ENCODE measurements at places on chromosomes 13 and 19.
A peak's percentile ranks its signal among the peaks of the same experiment; 100 is the strongest.

DNA sequence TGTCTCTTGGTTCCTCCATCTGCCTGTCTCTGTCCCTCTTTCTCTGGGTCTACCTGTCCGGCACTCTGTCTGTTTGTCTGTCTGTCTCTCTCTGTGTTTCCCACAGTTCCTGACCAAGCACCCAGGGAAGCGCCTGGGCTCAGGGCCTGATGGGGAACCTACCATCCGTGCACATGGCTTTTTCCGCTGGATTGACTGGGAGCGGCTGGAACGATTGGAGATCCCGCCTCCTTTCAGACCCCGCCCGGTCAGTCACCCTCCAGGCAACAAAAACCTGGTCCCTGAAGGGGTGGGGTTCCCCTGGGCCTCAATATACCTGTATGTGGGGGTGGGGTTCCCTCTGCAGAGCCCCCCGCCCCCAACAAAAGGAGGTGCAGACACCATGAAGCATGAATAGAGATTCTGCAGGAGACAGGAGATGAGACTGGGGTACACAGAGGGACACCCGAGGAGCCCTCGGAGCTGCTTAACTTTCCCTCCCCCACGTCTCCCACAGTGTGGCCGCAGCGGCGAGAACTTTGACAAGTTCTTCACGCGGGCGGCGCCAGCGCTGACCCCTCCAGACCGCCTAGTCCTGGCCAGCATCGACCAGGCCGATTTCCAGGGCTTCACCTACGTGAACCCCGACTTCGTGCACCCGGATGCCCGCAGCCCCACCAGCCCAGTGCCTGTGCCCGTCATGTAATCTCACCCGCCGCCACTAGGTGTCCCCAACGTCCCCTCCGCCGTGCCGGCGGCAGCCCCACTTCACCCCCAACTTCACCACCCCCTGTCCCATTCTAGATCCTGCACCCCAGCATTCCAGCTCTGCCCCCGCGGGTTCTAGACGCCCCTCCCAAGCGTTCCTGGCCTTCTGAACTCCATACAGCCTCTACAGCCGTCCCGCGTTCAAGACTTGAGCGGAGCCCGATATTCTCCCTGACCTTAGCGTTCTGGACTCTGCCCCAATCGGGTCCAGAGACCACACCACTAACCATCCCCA lies 2.6 kb upstream of the CACNG7 start:
- no peak for DNase-seq

DNA sequence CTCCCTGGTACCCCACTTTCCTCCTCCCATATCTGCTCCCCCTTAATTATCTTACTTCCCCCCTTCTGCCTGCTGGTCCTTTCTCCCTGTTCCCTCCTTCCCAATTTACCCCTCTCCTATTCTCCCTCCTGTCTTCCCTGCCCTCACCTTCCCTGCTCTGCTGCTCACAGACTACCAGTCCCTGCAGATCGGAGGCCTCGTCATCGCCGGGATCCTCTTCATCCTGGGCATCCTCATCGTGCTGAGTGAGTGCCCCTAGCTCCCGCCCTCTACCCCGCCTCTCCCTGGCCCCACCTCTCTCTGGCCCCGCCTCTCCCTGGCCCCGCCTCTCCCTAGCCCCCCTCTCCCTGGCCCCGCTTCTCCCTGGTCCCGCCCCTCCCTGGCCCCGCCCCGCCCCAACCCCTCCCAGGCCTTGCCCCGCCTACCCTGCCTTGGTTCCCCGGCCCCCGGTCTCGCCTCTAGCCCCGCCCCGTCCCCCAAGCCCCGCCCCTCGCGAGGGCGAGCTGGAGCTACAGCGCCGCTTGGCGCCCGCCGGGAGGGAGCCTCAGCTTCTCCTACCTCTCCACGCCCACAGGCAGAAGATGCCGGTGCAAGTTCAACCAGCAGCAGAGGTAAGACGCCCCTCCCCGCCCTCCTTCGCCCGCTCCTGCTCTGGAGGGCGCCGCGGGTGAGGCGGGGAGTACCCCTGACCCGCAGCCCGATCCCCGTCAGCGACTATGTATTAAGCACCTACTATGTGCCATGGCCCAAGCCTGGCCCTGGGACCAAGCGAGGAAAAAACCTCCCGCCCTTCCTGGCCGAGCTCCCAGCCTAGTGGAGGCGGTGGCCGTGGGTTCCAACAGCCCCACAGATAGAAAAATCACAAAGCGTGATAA lies 1.9 kb upstream of the FXYD7 start:
- DNase-seq: peak; percentile 84

DNA sequence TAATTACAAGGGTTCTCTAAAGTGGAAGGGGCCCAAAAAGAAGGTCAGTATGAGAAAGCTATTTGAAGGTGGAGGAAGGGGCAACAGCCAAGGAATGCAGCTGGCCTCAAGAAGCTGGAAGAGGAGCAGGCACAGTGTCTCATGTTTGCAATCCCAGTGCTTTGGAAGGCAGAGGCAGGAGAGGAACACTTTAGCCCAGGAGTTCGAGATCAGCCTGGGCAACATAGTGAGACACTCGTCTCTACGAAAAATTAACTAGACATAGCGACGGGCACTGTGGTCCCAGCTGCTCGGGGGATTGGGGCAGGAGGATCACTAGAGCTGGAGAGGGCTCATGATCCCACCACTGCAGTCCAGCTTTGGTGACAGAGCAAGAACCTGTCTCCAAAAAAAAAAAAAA lies 656 bp upstream of the NEK3 start:
- no peak for DNase-seq

DNA sequence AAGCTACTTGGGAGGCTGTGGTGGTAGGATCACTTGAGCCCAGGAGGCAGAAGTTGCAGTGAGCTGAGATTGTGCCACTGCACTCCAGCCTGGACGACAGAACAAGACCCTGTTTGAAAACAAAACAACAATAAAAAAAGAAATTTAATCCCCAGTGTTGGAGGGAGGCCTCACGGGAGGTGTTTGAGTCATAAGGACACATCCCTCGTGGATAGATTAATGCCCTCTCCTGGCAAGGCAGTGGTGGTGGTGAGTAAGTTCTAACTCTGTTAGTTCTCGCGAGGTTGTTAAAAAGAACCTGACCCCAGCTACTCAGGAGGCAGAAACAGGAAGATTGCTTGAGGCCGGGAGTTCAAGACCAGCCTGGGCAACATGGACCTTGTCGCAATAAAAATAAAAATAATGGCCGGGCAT lies 27.6 kb upstream of the SIN3B start:
- DNase-seq: no peak

DNA sequence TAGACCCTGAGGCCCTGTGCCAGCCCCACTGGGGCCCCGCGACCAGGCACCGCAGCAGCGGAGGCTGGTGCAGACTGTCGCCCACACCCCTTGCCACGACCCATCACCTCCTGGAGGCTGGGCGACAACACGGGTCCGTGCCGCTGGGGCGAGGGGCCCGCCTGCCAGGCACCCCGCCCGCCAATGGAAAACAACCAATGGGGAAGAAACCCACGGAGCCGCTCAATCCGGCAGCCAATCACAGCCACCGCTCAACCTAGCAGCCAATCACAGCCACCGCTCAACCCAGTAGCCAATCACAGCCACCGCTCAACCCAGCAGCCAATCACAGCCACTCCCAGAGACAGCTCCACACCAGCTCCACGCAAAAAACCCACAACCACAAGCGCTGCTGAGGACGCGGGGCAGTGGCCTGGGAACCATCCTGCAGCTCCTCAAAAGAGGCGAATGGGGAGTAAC lies 29.7 kb downstream of the GPX4 start:
- no peak for DNase-seq

DNA sequence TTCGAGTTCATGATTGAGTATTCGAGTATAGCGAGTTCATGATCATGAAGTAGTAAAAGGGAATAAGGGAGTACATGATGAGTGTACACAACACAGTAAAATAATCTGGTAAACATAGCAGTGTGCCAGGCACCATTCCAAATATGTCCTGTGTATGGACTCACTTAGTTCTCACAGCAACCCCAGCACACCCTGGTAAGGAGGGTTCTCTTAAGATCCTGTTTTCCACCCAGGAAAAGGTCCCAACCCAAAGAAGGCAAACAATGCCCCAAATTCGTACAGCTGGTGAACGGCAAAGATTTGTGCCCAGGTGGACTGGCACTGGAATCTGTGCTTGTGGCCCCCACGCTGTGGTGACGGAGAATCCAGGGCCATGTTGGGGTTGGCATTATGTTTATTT lies 21.4 kb downstream of the HPN start:
- DNase-seq: no peak

DNA sequence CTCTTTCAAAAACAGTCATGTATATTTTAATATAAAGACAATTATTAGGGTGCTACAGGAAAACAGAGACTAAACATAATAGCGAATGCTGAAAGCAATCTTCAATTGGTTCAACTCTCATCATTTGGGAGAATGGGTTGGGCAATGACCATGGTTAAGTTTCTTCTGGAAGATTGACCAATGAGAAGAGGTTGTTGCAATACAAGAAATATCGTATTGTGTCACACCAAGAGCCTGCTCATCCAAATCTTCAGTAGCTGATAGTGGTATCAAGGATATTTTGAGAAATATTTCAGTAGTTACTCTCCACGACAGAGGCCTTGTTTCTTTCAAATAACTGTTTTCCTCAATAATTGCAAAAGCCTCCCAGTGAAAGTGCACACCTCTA lies 83.0 kb upstream of the FNDC3A start:
- DNase-seq: no peak

- no peak for DNase-seq
These were observed 165.2 kb downstream of the SHISA2 start for GRCh38 chr13:25886438-25887214.

DNA sequence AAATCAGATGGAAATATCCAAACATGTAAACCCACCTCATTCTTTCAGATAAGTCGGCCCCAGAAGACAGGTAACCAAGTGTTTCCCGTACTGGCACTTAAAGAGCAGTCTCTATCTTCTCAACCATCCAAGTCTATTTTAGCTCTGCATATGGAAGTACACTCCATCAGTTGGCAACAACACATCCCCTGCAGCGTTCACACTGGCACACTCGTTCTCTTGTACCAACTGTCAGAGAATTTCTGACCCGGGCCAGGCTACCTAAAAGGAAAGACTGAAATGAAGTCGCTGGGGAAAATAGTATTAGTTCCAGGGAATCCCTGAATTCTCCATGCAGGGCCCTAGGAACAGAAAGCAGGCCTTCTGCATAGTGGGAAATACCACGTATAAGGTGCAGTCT lies 109.3 kb downstream of the RXFP2 start:
- no peak for DNase-seq

DNA sequence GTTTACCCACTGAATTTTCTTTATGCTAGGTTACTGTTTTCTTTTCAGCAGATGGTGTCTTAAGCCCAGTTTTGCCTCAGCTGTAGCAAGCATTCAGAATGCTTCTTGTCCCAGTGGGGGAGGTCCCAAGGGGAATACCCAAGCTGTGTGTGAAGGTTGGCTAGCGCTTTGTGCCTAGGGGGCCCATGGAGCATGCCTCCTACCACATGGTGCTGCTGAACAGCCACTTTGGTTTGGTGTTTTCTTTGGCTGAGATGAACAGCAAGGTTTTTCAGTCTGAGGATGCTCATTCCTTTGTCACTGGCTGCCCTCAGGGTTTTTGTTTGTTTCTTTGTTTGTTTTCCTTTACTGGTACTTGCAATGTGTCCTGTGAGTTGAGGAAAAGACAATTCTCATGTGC lies 99.0 kb downstream of the PCDH20 start:
- DNase-seq: no peak

DNA sequence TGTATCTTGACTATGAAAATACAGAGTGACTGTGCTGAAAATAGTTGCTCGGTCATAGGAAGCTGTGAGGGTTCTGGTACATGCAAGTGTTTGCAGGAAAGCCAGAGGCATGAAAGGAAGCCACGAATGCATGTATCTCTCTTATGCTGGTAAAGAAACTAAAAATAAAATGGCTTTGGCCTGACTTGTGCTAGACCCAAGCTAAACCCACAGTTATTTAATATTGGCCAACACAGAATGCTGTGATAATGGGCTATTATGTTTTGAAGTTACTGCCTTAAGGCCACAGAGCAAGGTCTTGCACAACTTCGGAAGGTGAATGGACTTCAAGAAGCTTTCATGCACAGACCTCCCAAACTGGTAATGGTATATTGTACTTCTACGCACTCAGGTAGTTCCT lies 518.2 kb upstream of the HTR2A start:
- DNase-seq: no peak

GRCh38 chr19:43416951-43417623 lies 2.4 kb downstream of the TEX101 start:
- DNase-seq: no peak

- no peak for DNase-seq
These were observed 9.6 kb downstream of the CPT1C start for GRCh38 chr19:49700563-49700962.

DNA sequence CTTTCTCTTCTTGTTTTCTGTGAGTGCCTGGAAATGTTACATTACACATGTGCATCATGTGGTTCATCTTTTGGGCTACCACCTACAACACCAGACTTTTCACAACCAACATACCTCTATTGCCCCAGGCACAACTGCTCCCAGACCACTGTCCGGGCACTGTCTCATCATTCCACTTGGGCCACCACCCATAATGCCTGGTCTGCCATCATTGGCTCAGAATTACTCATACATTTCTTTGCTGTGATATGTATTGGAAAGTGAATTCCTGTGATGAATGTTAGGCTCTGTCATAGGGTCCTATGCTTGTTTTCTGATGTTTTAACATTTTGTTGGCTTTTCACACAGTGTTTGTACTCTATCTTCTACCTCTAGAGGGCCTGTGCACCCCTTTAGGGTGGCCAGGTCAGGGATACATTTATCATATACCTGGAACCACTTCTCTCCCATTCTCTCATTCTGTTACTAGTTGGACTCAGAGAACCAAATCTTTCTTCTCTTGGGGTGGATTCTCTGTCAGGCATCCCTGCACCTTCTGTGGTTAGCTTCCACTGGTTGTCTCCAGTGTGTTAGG lies 172.8 kb downstream of the NHLRC3 start:
- DNase-seq: no peak

- DNase-seq: no peak
These were observed 894.3 kb upstream of the PCDH20 start for GRCh38 chr13:62309904-62310303.

DNA sequence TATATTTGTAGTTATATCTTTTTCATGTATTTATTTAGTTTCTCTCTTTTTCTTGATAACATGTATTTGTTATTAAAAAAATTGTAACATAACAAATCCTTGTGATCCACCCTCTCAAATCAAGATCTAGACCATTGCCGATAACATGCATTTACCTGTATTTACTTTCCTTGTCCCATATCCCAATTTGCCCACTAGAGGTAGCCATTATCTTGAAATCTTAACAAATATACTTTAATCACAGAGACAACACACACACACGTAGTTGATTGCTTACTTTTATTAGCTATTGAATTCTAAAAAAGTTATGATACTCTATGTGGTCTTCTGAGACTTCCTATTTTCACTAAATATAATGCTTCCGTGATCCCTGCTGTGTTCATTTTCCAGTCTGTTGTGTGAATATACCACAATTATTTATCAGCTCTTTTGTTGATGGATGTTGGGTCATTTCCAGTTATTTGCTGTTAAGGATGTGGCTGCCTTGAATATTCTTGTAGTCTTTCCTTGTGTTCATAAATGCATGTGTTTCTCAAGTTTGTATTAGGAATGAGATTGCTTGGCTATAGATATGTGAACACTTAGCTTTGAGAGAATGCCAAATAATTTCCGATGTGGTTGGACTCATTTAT lies 31.3 kb upstream of the ZMYM2 start:
- DNase-seq: peak; percentile 21

GRCh38 chr13:29103065-29103800 lies 283.1 kb downstream of the MTUS2 start:
- DNase-seq: no peak

- DNase-seq: peak; percentile 62
These were observed 632 bp upstream of the MTIF3 start for GRCh38 chr13:27450921-27451471.

Data from hematopoietic multipotent progenitor cell treated with erythropoietin and hydrocortisone succinate and interleukin-3 and kit ligand, for 17 days (in vitro differentiated cells).